Tibial nerve (tissue), 4 donors: ENCODE measurements at places on chromosomes 5 and 9. TPM values are rescaled to one million over a fixed set of nuclear protein-coding genes. Genes with fewer than 3 reads are reported as not detected.
A peak's percentile ranks its signal among the peaks of the same experiment; 100 is the strongest.

DNA sequence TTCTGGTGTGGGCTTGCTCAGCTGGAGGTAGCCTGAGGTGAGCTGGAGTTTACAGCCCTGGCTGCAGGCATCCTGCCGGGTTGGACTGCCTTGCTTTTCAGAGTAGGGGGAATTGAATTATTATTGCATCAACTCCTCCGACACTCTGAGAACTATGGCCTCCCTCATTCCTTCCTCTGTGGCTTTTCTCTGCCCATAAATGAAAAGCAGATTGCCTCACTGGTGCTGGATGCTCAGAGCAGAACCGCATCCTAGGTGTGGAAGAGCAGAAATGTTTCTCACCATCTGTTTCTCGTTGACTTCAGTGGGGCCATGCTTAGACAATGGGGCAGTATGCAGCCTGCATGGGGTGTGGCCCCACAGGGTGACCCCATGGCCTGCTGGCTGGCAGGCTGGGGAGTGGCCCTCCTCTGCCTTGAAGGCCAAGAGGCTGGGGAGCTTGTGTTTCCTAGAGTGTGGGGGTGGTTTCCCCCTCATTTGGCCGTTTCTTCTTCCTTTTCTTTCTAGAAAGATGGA lies 27.3 kb upstream of the TGFBI start:
- H3K27me3 ChIP-seq: no peaks in the 10 kb centered on the region
- H3K4me3 ChIP-seq: no peak overlapping the region
- no peaks in the 10 kb centered on the region for H3K4me1 ChIP-seq
- H3K27ac ChIP-seq: peak overlapping the region; percentile 63

GRCh38 chr9:36499174-36499890 lies 73.4 kb upstream of the MELK start:
- H3K27ac ChIP-seq: no peak overlapping the region
- no peaks in the 10 kb centered on the region for H3K4me1 ChIP-seq
- no peaks in the 10 kb centered on the region for H3K27me3 ChIP-seq

DNA sequence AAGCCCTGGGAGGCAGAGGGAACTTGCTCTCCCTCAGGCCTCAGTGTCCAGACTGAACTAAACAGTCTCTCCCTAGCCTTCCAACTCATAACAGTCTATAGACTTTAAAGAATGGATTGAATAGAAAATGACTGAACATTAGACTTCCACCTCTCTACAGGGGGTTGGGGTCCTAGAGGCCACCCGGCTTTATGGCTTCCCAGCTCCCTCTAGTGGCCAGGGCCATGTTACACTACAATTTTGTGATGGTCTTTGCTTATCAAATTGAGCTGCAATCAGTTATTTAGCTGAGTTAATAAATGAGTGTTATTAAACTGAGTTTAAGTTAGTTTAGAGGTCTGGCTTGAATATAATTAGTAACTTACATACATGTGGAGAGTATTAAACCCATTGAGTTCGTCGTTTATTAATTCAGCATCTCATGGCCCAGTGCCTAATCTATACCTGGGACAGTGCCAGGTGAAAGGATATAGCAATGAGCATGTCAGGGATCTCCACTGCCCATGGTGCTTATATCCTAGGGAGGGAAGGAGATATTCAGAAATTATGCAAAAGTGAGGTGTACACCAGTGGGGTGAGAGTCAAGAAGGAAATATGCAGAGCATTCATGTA lies 105.2 kb downstream of the SH3TC2 start:
- no peaks in the 10 kb centered on the region for H3K36me3 ChIP-seq
- H3K27me3 ChIP-seq: no peaks in the 10 kb centered on the region
- peak; percentile 37 for DNase-seq
- peaks cover 3% of the 10 kb centered on the region for H3K4me1 ChIP-seq
- no peak overlapping the region for H3K4me3 ChIP-seq

DNA sequence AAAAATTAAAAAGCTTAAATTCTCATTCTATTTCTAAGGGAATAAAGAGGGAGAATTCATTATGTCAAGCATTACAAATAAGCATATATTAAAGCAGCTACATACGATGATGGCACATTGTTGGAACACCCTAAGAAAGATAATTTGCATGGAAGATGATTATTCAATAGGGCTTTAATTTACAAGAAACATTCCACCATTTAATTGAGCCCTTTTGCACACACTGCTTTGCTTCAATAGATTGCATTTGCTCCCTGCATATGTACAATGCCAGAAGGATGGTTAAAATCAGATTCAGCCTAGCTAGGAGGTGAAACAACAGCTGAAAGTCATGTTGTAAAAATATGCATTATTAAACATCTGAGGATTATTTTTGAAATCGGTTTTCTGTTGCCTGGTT lies 21.8 kb downstream of the KIAA1958 start:
- H3K4me3 ChIP-seq: no peak overlapping the region
- H3K27ac ChIP-seq: no peak overlapping the region
- no peak for DNase-seq
- no peaks in the 10 kb centered on the region for H3K27me3 ChIP-seq
- no peaks in the 10 kb centered on the region for H3K4me1 ChIP-seq
- H3K36me3 ChIP-seq: no peaks in the 10 kb centered on the region

MYOZ3 gene
- 0.30 TPM for total RNA-seq
